ENCODE measurements at places on chromosomes 12 and 14. TPM values are rescaled to one million over a fixed set of nuclear protein-coding genes. Genes with fewer than 3 reads are reported as not detected.

The PLEKHH1 gene
- 0.33 TPM for total RNA-seq

The SP7 gene
- not detected for total RNA-seq

- H3K27me3 ChIP-seq: no peaks in the 10 kb centered on the region
- no peak for DNase-seq
- H3K27ac ChIP-seq: no peak overlapping the region
- H3K4me3 ChIP-seq: no peak overlapping the region
- H3K36me3 ChIP-seq: no peaks in the 10 kb centered on the region
These were observed 57.3 kb upstream of the SYNE2 start for GRCh38 chr14:63795532-63795931.

The TIMELESS gene
- total RNA-seq: 5.9 TPM

DNA sequence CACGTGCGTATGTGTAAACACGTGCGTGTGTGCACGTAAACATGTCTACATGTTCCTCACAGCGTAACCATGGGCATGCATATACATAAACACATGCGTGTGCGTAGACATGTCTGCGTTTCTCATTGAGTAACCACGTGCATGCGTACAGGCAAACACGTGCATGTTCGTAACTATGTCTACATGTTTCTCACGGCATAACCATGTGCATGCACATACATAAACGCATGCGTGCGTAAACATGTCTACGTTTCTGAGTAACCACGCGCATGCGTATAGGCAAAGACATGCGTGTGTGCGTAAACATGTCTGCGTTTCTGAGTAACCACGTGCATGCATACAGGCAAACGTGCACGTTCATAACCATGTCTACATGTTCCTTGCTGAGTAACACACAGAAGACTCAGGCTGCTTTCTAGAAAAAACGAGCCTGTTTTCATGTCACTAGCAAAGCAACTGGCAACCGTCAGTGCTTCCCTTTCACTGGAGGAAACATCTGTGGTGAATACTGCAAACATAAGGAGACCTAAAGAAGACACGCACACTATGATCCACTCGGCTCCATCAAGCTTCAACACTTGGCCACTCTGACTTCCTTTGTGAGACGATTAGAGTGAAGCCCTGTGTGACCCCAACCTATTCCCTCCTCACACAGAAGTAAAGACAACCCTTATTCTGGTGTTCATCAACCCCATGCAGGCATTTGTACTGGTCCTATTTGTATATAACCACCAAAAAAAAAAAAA lies 28.8 kb downstream of the POLE start:
- H3K4me3 ChIP-seq: no peak overlapping the region
- H3K27me3 ChIP-seq: no peaks in the 10 kb centered on the region
- no peak overlapping the region for H3K27ac ChIP-seq
- H3K36me3 ChIP-seq: peaks cover 20% of the 10 kb centered on the region
- DNase-seq: no peak
- no peaks in the 10 kb centered on the region for H3K4me1 ChIP-seq

- no peak overlapping the region for H3K4me3 ChIP-seq
These were observed 635.4 kb downstream of the VRK1 start for GRCh38 chr14:97432586-97432985.

The TIGAR gene
- total RNA-seq: 19.5 TPM
